Activated gamma-delta T cell (primary cell): ENCODE measurements at places on chromosomes 5 and 9.

DNA sequence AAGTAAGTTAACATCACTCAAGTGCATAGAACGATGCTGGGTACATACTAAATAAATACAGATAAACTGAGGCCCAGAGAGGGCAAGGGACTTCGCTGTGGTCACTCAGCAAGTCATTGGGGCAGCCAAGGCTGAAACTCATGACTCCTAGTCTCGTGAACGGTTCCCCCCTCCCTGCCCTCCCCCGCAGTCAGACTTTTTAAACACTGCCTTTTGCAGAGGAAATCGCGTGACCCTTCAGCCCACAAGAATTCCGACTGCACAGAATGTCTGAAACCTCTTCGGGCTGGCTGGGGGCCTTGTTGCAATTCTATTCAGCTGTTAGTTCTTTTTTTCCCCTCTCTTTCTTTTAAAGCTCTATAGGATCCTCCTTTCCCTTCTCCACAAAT is 28.1 kb downstream of the NEK6 start:
- no peak for DNase-seq

- no peak for DNase-seq
These were observed 325.4 kb downstream of the RFX3 start for GRCh38 chr9:3200331-3200774.

DNA sequence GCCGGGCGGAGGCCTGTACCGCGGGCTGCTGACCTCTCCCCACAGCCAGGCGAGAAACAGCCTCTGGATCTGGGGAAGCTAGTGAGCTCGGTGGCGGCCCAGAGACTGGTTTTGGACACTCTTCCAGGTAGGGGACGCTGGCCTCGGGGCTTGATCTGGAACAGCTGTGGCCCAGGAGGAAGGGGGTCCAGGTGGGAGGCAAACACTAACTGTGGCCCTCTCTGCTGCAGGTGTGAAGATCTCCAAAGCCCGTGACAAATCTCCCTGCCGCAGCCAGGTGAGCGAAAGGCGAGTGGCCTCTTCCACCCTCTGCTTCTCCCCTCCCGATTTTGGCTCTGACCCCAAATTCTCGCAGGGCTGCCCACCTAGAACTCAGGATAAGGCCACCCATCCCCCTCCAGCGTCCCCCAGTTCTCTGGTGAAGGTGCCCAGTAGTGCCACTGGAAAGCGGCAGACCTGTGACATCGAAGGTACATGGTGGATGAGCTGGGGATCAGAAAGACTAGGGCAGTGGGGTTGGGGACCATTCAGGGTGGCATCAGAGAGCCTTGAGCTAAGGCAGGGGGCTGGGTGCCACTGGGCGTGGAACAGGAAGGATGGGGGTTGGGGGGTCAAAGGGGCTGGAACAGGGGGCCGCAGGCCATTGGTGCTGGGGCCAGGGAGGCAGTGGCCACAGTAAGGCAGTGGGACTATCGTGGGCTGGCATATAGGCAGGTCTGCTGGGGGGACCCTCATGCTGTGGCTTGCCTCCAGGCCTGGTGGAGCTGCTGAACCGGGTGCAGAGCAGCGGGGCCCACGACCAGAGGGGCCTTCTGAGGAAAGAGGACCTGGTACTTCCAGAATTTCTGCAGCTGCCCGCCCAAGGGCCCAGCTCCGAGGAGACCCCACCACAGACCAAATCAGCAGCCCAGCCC is 12.9 kb upstream of the SLC34A1 start:
- no peak for DNase-seq

DNA sequence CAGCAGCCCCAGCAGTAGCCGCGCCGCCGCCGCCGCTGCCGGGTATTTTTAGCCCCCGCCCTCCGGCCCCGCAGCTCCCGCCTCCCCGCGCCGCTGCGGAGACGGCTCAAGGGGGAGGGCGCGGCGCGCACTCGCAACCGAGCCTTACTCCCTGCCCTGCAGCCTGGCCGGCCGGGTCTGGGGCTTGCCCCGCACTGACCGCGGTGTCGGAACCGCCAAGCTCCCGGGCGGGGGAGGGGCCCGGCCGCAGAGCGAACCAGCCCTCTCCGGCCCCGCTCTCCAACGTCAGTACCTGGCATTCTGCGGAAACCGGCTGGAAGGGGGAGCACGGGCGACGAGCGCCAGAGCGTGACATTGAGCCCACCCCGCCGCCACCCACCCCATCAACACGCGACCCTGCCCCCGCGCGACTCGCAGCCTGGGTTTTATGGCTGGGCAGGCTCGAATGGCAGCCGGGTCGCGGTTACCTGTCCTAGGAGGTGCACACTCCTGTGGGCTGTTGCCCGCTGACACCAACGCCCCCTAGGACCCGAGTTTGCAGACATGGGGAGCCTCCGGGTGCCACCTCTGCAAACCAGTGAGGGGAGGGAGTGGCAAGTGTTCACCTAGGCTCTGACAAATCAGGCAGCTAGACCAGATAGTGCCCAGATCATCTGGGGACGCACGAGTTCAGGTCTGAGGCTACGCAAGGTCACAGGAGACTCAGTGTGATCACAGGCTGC is at the start of gene ACSL6:
Gene ACSL6 (minus strand): TSS at position 37 of the 722 bp plus-strand sequence. CDS start 105 bp downstream, outside the sequence.
- peak; percentile 46 for DNase-seq
